Endothelial cell (in vitro differentiated cells): ENCODE measurements at places on chromosomes 11 and 22.
A peak's percentile ranks its signal among the peaks of the same experiment; 100 is the strongest.

DNA sequence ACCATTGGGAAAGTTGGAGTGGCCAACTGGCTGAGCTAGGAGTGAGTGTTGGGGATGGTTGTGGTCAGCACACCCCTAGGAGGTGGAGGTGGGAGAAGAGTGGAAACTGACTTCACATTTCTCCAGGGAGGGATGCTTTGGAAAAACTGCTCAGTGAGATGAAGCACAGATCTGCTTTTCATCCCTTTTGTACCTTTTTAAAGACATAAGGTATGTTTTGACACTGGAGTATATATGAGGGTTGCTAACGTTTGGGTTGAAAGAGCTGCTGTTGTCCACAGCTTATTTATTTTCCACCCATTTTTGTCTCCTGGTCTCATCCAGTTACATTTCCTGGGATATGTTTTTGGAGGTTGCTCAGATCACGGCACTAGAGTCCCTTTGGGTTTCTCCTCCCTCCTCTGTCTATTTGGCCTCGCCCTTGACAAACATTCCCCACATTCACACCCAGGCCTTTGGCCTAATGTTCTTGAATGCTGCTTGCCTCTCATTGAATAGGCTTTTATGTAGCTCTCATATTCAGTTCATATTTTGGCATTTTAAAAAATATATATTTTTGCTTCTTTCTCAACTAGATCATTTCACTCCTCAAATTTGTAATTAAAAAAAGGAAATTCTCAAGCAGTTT, 8.3 kb downstream of the SREBF2 start:
- peaks cover 37% of the 10 kb centered on the region for H3K4me1 ChIP-seq
- H3K27me3 ChIP-seq: no peaks in the 10 kb centered on the region
- H3K27ac ChIP-seq: no peak overlapping the region
- DNase-seq: no peak
- no peak overlapping the region for H3K4me3 ChIP-seq

DNA sequence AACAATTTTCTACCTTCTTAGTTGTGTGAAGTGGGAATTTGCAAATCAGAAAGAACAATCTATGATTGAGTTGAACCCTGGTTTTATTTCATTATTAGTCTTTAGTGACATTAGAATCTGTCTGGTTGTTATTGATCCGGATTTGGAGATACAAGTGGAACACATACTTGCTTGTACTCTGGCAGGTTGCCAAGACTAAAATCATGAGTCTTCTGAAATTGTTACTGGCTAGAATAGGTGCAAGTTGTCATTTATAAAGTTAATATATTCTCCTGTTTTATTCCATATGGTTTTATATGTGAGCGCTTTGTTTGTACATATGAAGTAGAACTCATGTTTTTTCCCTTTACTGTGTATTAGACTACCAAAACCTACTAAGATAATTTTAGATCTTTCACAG, 23.0 kb downstream of the CCDC15 start:
- H3K27me3 ChIP-seq: peaks cover 3% of the 10 kb centered on the region
- DNase-seq: no peak
- H3K4me3 ChIP-seq: no peak overlapping the region
- no peak overlapping the region for H3K27ac ChIP-seq
- H3K4me1 ChIP-seq: no peaks in the 10 kb centered on the region

- peaks cover 24% of the 10 kb centered on the region for H3K4me1 ChIP-seq
- peak overlapping the region; percentile 11 for H3K27ac ChIP-seq
- DNase-seq: no peak
- H3K4me3 ChIP-seq: no peak overlapping the region
- H3K36me3 ChIP-seq: no peaks in the 10 kb centered on the region
Observed at GRCh38 chr11:4713241-4713640, 8.7 kb downstream of the MMP26 start.

GRCh38 chr11:62221498-62221897, 13.0 kb downstream of the SCGB2A1 start:
- no peaks in the 10 kb centered on the region for H3K27me3 ChIP-seq
- no peak for DNase-seq
- H3K27ac ChIP-seq: no peak overlapping the region
- H3K4me1 ChIP-seq: no peaks in the 10 kb centered on the region
- peaks cover 15% of the 10 kb centered on the region for H3K36me3 ChIP-seq

DNA sequence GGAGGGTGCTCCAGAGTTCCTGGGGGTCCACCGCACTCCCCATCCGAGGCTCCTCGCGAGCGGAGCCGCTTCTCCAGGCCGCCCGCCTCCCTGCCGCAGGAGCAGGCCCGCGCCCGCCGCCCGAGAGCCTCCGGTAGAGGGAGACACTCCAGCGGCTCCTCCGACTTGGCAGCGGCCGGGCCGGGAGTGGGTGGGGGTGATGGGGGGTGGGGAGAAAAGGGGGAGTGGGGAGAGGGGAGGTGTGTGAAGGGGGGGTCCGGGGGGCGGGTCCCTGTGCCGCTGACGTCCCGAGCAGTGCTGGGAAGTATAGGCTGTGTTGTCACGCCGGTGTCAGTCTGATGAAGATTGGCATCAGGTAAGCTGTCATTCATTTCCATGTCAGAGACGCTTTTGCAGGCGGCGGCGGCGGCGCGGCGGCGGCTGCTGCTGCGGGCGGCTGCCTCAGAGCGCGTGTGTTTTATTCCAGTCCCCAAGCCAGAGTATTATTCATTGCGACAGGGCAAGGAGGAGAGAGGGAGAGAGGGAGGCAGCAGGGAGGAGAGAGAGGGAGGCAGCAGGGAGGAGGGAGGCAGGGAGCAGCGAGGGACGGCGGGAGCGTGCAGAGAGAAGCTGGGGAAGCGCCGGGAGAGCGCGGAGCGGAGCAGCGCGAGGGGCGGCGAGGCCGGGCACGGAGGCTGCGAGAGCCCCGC, at the start of gene PKNOX2:
Gene PKNOX2 (plus strand): TSS at position 330 of the 689 bp plus-strand sequence. CDS start 186,555 bp downstream, outside the sequence.
- peaks cover 47% of the 10 kb centered on the region for H3K4me1 ChIP-seq
- peak within 1 kb of the TSS; percentile 100 for H3K4me3 ChIP-seq
- DNase-seq: peak; percentile 95
- peaks cover 19% of the 10 kb centered on the region for H3K27me3 ChIP-seq
- H3K36me3 ChIP-seq: peaks cover 3% of the 10 kb centered on the region

GRCh38 chr11:74453373-74453975, 13.9 kb downstream of the KCNE3 start:
- no peak overlapping the region for H3K4me3 ChIP-seq
- peaks cover 10% of the 10 kb centered on the region for H3K36me3 ChIP-seq
- H3K4me1 ChIP-seq: peaks cover 9% of the 10 kb centered on the region
- H3K27ac ChIP-seq: no peak overlapping the region

DNA sequence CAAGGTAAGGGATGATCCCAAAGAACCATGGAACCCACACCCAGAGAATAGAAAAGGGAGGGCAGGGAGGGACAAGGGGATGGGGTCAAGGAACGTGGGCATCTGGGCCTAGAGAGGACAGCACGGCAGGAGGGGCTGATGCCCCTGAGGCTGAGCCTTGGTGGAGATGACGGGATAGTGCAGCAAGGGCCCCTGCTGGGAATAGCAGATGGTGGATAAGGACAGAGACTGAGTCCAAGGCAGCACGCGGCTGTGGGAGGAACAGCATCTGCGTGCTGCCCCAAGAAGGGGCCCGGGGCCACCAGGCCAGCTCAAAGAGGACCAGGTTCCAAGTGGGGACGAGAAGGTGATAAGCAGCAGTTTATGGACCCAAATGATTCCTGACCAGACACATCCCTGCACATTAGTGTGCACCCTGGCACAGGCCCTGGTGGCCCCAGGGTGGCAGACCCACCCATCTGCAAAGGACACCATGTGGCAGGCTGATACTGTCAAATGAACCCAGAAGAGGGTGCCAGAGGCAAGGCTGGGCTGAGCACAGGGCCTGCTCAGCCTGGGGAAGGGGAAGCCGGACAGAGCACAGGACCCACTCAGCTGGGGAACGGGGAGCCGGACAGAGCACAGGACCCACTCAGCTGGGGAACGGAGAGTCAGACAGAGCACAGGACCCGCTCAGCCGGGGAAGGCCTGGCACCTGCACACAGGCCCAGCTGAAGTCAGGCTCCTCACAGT, 12.8 kb upstream of the TESMIN start:
- H3K27ac ChIP-seq: no peak overlapping the region
- DNase-seq: no peak
- H3K27me3 ChIP-seq: peaks cover 2% of the 10 kb centered on the region
- H3K4me1 ChIP-seq: peaks cover 6% of the 10 kb centered on the region
- no peak overlapping the region for H3K4me3 ChIP-seq

- H3K27me3 ChIP-seq: peaks cover 5% of the 10 kb centered on the region
- H3K36me3 ChIP-seq: peaks cover 6% of the 10 kb centered on the region
- no peak for DNase-seq
- H3K4me1 ChIP-seq: peaks cover 36% of the 10 kb centered on the region
- H3K4me3 ChIP-seq: peak overlapping the region; percentile 1
Observed at GRCh38 chr11:76771446-76772099, 11.6 kb upstream of the TSKU start.

DNA sequence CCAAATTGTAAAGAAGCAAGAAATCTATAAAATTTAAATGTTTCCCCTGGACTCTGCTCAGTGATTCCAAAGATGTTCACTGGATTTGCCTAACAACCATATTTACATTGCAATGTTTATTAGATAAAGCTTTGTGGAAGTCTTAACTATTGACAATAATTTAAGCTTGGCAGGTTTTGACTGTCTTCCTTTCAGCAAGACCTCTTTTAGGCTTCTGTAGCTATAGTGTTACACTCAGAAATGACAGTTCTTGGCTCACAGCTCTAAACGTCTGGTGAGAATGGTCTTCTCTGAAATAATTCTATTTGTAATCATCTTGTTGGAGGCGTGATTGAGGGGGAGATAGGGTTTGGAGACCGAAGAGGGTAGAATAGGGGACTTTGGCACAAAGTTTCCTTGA, 44.8 kb upstream of the CRTAM start:
- H3K27ac ChIP-seq: no peak overlapping the region
- H3K27me3 ChIP-seq: peaks cover 1% of the 10 kb centered on the region
- H3K4me3 ChIP-seq: no peak overlapping the region
- no peak for DNase-seq

DNA sequence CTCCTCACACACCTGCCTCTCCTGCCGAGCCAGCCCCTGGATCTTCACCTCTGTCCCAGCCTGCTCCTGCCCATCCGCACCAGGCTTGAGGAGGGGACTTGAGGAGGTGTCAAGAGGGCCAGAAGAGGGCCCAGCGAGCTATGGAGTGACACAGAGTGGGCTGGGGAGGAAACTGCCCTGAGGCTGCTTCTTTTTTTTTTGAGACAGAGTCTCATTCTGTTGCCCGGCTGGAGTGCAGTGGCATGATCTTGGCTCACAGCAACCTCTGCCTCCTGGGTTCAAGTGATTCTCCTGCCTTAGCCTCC, 21.9 kb upstream of the CDON start:
- no peak overlapping the region for H3K27ac ChIP-seq
- no peaks in the 10 kb centered on the region for H3K27me3 ChIP-seq
- no peak overlapping the region for H3K4me3 ChIP-seq
- H3K36me3 ChIP-seq: no peaks in the 10 kb centered on the region
- DNase-seq: no peak

DNA sequence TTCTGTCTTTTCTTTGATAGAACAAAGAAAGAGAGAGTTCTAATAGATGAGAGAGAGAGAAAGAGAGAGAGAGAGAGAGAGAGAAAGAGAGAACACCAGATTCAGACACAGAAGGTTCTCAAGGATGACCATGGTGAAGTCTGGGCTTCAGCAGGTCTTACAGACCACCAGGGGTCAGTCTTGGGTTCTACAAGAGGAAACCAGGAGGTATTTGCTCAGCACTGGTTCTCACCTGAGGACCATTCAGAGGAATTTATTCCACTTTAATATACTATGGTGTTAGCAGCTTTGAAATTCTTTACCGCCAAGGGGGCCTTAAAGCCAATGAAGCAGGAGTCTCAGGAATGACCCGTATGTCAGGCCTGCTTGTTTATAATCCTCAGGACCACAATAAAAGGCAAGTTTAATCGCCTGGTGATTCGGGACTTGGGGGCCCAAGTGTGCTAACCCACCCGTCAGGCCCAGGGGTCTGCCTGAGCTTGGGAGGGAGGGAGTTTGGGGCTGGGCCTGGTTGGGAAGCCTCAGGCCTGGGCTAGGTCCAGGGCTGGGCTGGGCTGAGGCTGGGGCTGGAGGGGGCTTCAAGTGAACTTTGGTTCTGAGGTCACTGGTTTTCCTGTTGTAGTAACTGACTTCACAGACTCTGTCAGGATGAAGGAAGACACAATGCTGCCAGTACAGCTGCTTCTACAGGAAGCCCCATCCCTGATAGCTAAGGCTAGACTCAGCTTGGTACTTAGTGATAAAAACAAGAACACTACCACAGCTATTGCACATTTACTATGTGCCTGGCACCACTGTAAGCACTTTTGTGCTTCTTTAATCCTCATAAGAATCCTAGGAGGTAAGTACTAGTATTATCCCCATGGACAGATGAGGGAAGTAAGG, 179.2 kb upstream of the ZBED5 start:
- peak; percentile 46 for DNase-seq
- peaks cover 4% of the 10 kb centered on the region for H3K27me3 ChIP-seq
- H3K27ac ChIP-seq: no peak overlapping the region

DNA sequence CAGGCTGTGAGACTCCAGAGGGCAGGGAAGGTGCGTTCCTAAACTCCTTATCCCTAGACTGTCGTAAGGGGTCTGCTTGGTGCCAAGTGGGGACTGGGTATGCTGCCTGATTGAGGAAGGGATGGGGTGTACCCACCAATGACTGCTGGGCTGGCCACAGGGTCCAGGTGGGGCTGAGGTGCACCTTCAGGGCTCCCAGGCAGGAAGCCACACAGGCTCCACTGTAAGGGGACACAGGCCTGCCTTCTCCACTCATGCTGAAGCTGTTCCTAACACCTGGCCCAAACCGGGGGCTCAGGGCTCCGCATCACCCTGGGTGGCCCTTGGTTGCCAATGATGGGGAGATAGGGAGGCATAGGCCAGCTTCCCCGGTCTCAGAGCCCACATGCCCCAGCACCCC, 20.4 kb downstream of the CABP7 start:
- H3K4me3 ChIP-seq: no peak overlapping the region
- no peak overlapping the region for H3K27ac ChIP-seq
- H3K36me3 ChIP-seq: peaks cover 8% of the 10 kb centered on the region
- no peak for DNase-seq
- peaks cover 5% of the 10 kb centered on the region for H3K4me1 ChIP-seq

GRCh38 chr11:27095059-27095458, 54.4 kb downstream of the BBOX1 start:
- H3K36me3 ChIP-seq: peaks cover 3% of the 10 kb centered on the region
- no peak overlapping the region for H3K4me3 ChIP-seq
- H3K27me3 ChIP-seq: peaks cover 1% of the 10 kb centered on the region
- H3K27ac ChIP-seq: no peak overlapping the region
- DNase-seq: no peak
- peaks cover 10% of the 10 kb centered on the region for H3K4me1 ChIP-seq
